ENCODE measurements at places on chromosomes 3 and 15. TPM values are rescaled to one million over a fixed set of nuclear protein-coding genes. Genes with fewer than 3 reads are reported as not detected.

APH1B gene
- total RNA-seq: 26.8 TPM

KNG1 gene
- not detected for total RNA-seq

CCDC39 gene
- total RNA-seq: not detected

SEMA7A gene
- 5.2 TPM for total RNA-seq

ZNF710 gene
- 2.4 TPM for total RNA-seq

GPR149 gene
- not detected for total RNA-seq

MYZAP gene
- 0.72 TPM for total RNA-seq

DLL4 gene
- not detected for total RNA-seq

SERPINI1 gene
- total RNA-seq: 0.34 TPM

POPDC2 gene
- not detected for total RNA-seq

FETUB gene
- not detected for total RNA-seq

DNA sequence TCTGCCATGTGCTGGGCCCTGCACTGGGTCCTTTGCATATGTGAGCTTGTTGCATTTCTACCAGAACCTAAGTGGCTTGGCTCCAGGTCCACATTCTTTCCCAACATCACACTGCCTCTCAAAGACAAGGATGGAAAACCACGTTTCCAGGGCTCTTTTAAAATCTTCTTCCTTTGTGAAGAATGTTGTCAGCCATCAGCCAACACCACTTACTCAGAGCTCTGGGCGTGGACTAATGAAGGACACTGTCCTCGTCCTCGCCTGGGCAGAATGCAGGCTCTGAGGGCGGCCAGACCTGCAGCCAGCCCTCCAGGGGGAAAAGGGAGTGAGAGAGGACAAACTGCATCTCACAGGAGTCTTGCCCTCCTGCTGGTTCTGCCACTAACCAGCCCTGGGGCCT, 49.7 kb downstream of the MAGEF1 start:
- H3K4me1 ChIP-seq: peaks cover 5% of the 10 kb centered on the region
- H3K27me3 ChIP-seq: no peaks in the 10 kb centered on the region
- H3K27ac ChIP-seq: no peak overlapping the region
- no peak for DNase-seq

DNA sequence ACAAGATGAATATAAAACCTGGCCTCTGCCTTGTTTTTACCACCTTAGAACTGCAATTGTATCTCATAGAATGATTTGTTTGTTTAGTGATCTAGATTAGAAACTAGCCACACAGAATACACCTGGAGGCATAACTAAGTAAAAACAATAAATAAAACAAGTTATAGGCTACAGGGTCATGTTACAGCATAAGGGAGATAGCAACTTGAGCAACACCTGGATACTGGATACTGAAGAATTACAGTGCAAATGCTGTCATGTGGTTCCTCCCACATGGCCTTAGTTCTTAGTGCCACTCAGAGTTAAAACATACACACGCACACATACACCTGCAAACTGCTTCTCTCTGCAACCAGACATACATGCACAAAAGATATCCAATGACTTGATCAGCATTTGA, 563.4 kb upstream of the DPPA4 start:
- no peaks in the 10 kb centered on the region for H3K4me1 ChIP-seq
- H3K36me3 ChIP-seq: no peaks in the 10 kb centered on the region
- H3K27ac ChIP-seq: no peak overlapping the region
- no peaks in the 10 kb centered on the region for H3K27me3 ChIP-seq
- no peak overlapping the region for H3K4me3 ChIP-seq

GRCh38 chr3:10753964-10754363, 62.1 kb upstream of the SLC6A11 start:
- H3K36me3 ChIP-seq: no peaks in the 10 kb centered on the region
- H3K4me3 ChIP-seq: no peak overlapping the region
- peaks cover 12% of the 10 kb centered on the region for H3K4me1 ChIP-seq
- H3K27me3 ChIP-seq: no peaks in the 10 kb centered on the region
- H3K27ac ChIP-seq: no peak overlapping the region
- no peak for DNase-seq

GRCh38 chr15:71107501-71107815, 7.8 kb upstream of the THSD4 start:
- peaks cover 7% of the 10 kb centered on the region for H3K4me1 ChIP-seq
- H3K36me3 ChIP-seq: no peaks in the 10 kb centered on the region
- no peak overlapping the region for H3K4me3 ChIP-seq

DNA sequence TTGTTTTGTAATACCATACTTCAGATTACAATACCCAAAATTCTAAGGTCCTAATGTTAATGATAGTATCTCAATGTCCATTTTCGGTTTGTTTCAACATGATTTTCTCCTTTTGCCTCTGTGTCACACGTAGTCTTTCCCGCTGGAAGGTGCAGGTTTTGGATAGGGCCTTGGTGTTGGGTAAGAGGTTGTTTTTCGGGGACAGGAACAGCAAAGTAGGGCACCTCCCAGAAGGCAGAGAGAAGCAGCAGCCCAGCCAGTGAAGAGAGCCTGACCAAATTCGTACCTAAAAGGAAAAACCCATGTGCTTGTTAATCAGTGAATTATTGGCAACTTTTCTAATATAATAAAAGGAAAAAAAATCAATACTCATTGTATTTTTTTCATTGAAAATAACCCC, 14.1 kb downstream of the CLDN1 start:
- H3K4me1 ChIP-seq: no peaks in the 10 kb centered on the region
- no peak overlapping the region for H3K4me3 ChIP-seq
- no peaks in the 10 kb centered on the region for H3K36me3 ChIP-seq
- no peak overlapping the region for H3K27ac ChIP-seq
- H3K27me3 ChIP-seq: no peaks in the 10 kb centered on the region

- peaks cover 6% of the 10 kb centered on the region for H3K36me3 ChIP-seq
- no peak for DNase-seq
Measured at GRCh38 chr15:90099868-90100831, 2.1 kb downstream of the IDH2 start.

DNA sequence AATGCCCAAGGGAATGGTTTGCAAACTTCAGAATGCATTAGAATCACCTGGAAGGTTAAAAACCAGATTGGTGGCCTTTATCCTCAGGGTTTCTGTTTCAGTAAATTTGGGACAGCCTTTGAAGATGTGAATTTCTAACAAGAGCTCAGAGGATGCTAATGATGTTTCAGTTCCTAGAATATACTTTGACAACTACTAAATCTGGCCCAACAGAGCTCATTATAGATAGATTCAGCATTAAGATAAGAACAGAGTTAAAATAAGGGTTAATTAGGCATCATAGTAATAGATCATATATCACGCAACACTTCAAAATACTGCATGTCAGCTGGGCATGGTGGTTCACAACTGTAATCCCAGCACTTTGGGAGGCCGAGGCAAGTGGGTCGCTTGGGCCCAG, 9.3 kb upstream of the KPNA4 start:
- no peaks in the 10 kb centered on the region for H3K36me3 ChIP-seq
- no peak for DNase-seq
- no peaks in the 10 kb centered on the region for H3K4me1 ChIP-seq
- H3K4me3 ChIP-seq: no peak overlapping the region

DNA sequence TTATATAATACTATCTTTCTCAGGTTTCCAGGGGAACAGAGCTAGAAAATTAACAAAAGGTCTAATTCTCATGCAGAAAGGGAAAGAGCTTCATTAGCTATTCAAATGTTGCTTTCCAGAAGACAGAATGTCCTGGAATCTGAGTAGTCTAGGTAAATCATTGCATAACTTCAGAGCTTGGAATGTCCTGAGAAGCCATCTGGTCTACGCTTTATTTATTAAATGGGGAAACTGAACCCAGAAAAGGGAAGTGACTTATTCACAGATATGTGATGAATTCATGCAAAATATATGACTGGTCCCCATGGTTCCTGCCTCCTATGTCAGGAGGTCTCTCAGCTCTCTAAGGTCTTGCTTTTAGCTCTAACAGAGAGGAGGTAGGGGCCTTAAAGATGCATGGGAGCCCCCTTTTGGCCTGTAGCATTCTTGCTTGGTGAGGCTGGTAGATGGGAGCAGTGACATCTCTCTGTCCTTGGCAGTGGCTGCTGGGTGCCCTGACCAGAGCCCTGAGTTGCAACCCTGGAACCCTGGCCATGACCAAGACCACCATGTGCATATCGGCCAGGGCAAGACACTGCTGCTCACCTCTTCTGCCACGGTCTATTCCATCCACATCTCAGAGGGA, 99.2 kb downstream of the CEMIP start:
- no peak for DNase-seq
- peaks cover 12% of the 10 kb centered on the region for H3K27me3 ChIP-seq
- no peaks in the 10 kb centered on the region for H3K4me1 ChIP-seq
- no peaks in the 10 kb centered on the region for H3K36me3 ChIP-seq
- H3K27ac ChIP-seq: no peak overlapping the region

GRCh38 chr3:19739504-19739903, 194.5 kb downstream of the EFHB start:
- no peak overlapping the region for H3K27ac ChIP-seq
- H3K4me3 ChIP-seq: no peak overlapping the region
- no peaks in the 10 kb centered on the region for H3K27me3 ChIP-seq
- H3K4me1 ChIP-seq: no peaks in the 10 kb centered on the region
- H3K36me3 ChIP-seq: no peaks in the 10 kb centered on the region

DNA sequence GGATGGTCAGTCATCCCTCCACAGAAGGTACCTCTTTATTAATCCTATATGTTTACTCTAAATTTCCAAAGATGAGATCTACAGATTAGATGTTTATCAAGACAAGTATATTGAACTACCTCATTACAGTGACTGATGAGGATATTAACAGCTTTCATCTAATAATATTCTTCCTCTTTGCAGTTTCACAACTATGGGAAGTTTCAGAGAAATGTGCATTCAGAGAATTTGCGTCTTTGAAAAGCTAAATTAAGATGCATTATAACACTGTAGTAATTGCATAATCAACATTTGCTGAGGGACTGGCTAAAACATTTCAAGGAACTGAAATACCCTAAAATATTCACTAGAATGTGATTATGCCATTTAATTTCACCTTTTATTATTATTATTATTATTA, 46.7 kb downstream of the MCF2L2 start:
- H3K27me3 ChIP-seq: no peaks in the 10 kb centered on the region
- H3K36me3 ChIP-seq: no peaks in the 10 kb centered on the region
- H3K4me3 ChIP-seq: no peak overlapping the region
- DNase-seq: no peak
- no peak overlapping the region for H3K27ac ChIP-seq
- peaks cover 8% of the 10 kb centered on the region for H3K4me1 ChIP-seq

GRCh38 chr3:161314836-161315395, 56.4 kb downstream of the SPTSSB start:
- H3K27ac ChIP-seq: no peak overlapping the region
- H3K4me1 ChIP-seq: no peaks in the 10 kb centered on the region
- H3K4me3 ChIP-seq: no peak overlapping the region
- no peak for DNase-seq

GRCh38 chr3:48747706-48748105, 30.7 kb upstream of the IP6K2 start:
- no peak overlapping the region for H3K4me3 ChIP-seq
- DNase-seq: no peak
- no peaks in the 10 kb centered on the region for H3K27me3 ChIP-seq
- H3K27ac ChIP-seq: no peak overlapping the region

- H3K27ac ChIP-seq: no peak overlapping the region
- no peaks in the 10 kb centered on the region for H3K36me3 ChIP-seq
- H3K4me3 ChIP-seq: no peak overlapping the region
Measured at GRCh38 chr3:191753196-191753595, 292.2 kb downstream of the PYDC2 start.

- H3K4me3 ChIP-seq: no peak overlapping the region
- no peaks in the 10 kb centered on the region for H3K36me3 ChIP-seq
- no peak for DNase-seq
- no peak overlapping the region for H3K27ac ChIP-seq
Measured at GRCh38 chr3:179082416-179082815, 10.8 kb upstream of the ZMAT3 start.

- peak overlapping the region; percentile 85 for H3K27ac ChIP-seq
- no peak for DNase-seq
- H3K36me3 ChIP-seq: no peaks in the 10 kb centered on the region
- no peaks in the 10 kb centered on the region for H3K27me3 ChIP-seq
Measured at GRCh38 chr3:99891610-99892285, 74.1 kb downstream of the CMSS1 start.

GRCh38 chr3:13002398-13003124, 70.7 kb downstream of the IQSEC1 start:
- H3K27ac ChIP-seq: no peak overlapping the region
- 0 out of 2 replicates have a peak, but pooled peaks cover 5% of the 10 kb centered on the region for H3K27me3 ChIP-seq
- H3K4me3 ChIP-seq: no peak overlapping the region
- DNase-seq: no peak
- H3K4me1 ChIP-seq: no peaks in the 10 kb centered on the region
- H3K36me3 ChIP-seq: no peaks in the 10 kb centered on the region

GRCh38 chr3:26104851-26105251, 315.0 kb downstream of the OXSM start:
- no peak overlapping the region for H3K27ac ChIP-seq
- no peak for DNase-seq
- no peak overlapping the region for H3K4me3 ChIP-seq

- no peak overlapping the region for H3K4me3 ChIP-seq
- peak; percentile 46 for DNase-seq
- no peaks in the 10 kb centered on the region for H3K27me3 ChIP-seq
- peaks cover 35% of the 10 kb centered on the region for H3K4me1 ChIP-seq
Measured at GRCh38 chr15:59169251-59169708, 37.4 kb upstream of the LDHAL6B start.

GRCh38 chr3:71008350-71008935, 575.1 kb downstream of the FOXP1 start:
- no peak overlapping the region for H3K4me3 ChIP-seq
- H3K36me3 ChIP-seq: 0 out of 2 replicates have a peak, but pooled peaks cover 4% of the 10 kb centered on the region
- H3K4me1 ChIP-seq: peaks cover 6% of the 10 kb centered on the region
- no peaks in the 10 kb centered on the region for H3K27me3 ChIP-seq
- no peak overlapping the region for H3K27ac ChIP-seq
- no peak for DNase-seq

GRCh38 chr3:78697426-78697825, 1070.4 kb downstream of the ROBO1 start:
- H3K4me1 ChIP-seq: no peaks in the 10 kb centered on the region
- no peak for DNase-seq
- H3K36me3 ChIP-seq: no peaks in the 10 kb centered on the region
- H3K27me3 ChIP-seq: no peaks in the 10 kb centered on the region

- H3K27me3 ChIP-seq: no peaks in the 10 kb centered on the region
- H3K4me3 ChIP-seq: no peak overlapping the region
- H3K4me1 ChIP-seq: no peaks in the 10 kb centered on the region
- no peak overlapping the region for H3K27ac ChIP-seq
- DNase-seq: peak; percentile 36
Measured at GRCh38 chr15:97903971-97904572, 56.4 kb upstream of the ARRDC4 start.

GRCh38 chr3:66723231-66723630, 222.4 kb upstream of the LRIG1 start:
- H3K4me1 ChIP-seq: peaks cover 9% of the 10 kb centered on the region
- H3K27ac ChIP-seq: no peak overlapping the region
- H3K27me3 ChIP-seq: no peaks in the 10 kb centered on the region
- no peak overlapping the region for H3K4me3 ChIP-seq

GRCh38 chr3:119647843-119648575, 12.4 kb downstream of the POPDC2 start:
- no peaks in the 10 kb centered on the region for H3K27me3 ChIP-seq
- no peak overlapping the region for H3K27ac ChIP-seq
- peaks cover 14% of the 10 kb centered on the region for H3K4me1 ChIP-seq
- H3K36me3 ChIP-seq: no peaks in the 10 kb centered on the region
- no peak for DNase-seq

- DNase-seq: no peak
- H3K27ac ChIP-seq: no peak overlapping the region
- H3K4me1 ChIP-seq: peaks cover 6% of the 10 kb centered on the region
- H3K27me3 ChIP-seq: no peaks in the 10 kb centered on the region
Measured at GRCh38 chr15:66941791-66942190, 123.6 kb upstream of the SMAD3 start.

- H3K4me3 ChIP-seq: no peak overlapping the region
- no peaks in the 10 kb centered on the region for H3K4me1 ChIP-seq
- no peak overlapping the region for H3K27ac ChIP-seq
Measured at GRCh38 chr3:150174179-150174578, 203.5 kb upstream of the PFN2 start.
